Mesenteric fat pad (tissue), 1 donor: ENCODE measurements at places on chromosomes 7 and 10.
A peak's percentile ranks its signal among the peaks of the same experiment; 100 is the strongest.

GRCh38 chr10:1535301-1535965 is 201.9 kb downstream of the ADARB2 start:
- peak; percentile 74 for DNase-seq

DNA sequence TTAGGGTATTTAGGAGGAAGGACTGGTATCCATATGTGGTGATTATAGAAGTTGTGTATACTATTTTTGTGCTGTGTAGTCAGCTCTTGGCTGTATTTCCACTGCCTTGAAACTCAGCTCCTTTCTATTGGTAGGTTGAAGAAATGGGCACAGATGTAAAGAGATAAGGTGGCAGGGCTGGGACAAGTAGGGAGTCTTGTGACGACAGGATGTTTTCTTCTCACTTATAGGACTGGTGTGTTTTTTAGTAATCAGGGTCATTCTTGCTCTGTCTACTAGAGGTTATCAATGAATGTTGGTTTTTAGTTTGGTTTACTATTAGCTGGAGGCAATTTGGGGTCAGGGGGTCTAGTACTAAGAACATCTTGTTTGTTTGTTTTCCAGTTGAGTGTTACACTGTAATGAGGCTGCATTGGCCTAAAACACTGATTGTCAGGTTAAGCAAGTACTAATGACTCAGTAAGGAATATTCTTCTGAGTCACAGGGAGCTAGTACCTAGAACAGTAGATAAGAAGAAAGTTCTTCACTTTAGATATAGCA is 11.8 kb downstream of the UBN2 start:
- no peak for DNase-seq

GRCh38 chr7:78762625-78763024 is 690.8 kb downstream of the MAGI2 start:
- DNase-seq = no peak

DNA sequence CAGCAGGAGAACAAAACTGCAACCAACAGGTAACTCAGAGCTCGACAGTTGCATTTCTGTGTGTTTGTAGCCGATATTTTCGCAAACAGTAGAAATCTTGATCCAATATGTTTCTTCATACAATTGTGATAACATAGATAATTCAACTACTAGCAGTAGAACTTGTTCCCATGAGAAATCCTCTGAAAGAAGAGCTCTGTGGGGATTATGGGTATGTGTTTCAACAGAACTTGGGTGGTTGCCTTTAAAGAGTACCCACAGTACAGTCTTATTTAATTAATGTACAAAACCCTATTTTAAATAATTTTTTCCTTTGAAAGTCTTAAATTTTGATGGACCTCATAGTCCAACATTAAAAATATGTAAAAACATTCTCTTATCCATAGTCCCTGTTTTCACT is 266.1 kb downstream of the PARD3 start:
- no peak for DNase-seq

DNA sequence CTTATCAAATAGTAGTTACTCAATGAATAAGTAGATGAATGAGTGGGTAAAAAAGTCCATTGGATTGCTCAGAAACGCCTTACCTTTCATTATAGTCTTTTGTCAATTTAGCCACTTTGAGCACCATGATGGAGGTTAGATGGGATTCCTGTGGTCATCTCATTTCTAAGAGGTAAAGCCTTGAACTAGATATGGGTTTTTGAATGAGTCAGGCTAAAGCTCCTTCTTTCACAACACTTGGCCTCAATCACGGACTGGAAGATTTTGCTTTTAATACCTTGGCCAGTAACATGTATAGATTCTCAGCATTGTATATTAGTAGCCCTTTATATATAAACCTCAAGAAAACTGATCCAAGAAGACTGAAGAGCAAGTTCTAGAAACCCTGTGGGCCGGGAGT is 99.7 kb upstream of the CCDC6 start:
- no peak for DNase-seq

- no peak for DNase-seq
These were observed 169.5 kb upstream of the PFKP start for GRCh38 chr10:2897619-2898508.

GRCh38 chr7:11104578-11104977 is 130.9 kb downstream of the PHF14 start:
- DNase-seq = no peak

DNA sequence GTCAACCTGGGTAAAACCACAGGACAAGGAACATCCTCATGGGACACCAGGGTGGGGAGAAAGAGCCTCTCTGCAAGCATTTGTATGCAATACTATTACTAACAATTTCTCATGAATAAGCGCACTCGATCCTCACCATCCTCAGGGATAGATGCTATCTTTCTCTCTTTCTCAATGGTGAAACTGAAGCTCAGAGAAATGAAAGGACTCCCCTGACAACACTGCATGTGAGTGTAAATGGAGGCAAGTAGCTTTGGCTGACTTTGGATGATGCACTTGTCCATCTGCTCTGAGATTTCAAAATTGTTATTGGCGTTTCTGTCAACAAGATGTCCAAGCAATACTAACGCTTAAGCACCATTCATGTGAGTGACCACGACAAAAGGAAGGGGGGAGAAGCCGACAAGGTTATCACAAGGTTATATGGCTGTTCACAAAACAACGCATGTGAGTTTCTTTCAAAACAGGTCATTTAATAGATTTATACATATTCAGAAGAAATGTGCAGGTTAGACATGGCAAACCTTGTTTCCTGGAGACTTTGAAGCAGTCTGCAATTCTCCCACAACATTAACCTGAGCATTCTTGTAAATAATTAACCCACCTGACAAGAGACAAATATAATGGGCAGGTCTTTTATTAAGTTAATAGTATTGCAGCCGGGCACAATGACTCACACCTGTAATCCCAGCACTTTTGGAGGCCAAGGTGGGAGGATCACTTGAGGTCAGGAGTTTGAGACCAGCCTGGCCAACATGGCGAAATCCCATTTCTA is 54.0 kb downstream of the IFIT5 start:
- DNase-seq = no peak

DNA sequence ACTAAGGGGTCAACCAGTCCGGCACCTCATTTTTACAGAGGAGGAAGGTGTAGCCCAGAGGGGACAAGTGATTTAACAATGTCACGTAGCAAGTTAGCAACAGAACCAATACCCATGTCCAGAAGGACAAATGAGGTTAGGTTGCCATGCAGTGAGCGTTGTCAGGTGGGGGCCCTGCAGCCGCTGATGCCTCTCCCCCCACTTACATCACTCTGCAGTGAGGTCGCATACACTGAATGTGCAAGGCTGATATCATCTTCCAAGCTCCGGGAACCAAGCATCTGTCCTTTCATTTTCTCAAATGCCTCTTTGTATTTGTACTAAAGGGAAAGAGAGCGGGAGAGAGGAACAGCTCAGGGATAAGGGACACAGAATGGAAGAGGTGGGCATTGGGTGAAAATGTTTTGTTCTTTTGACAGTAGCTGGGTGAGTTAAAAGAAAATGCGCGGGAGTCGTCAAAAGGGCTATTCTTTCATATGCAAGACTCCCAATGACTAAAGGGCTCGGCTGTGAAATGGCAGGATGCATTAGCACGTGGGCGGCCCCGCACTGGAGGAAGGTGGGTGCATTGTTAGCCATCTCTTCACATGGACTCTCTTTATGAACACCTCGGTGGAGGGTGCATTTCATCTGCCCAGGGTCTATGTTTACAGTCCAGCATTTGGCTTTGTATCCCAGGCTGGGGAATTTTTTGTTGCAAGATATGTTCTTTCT is 49.7 kb downstream of the NRAP start:
- no peak for DNase-seq

GRCh38 chr10:1475771-1476454 is 261.4 kb downstream of the ADARB2 start:
- no peak for DNase-seq

- DNase-seq = peak; percentile 76
These were observed 14.5 kb downstream of the SH2D4B start for GRCh38 chr10:80552151-80552646.

- no peak for DNase-seq
These were observed 39.1 kb downstream of the NPVF start for GRCh38 chr7:25189197-25189596.

DNA sequence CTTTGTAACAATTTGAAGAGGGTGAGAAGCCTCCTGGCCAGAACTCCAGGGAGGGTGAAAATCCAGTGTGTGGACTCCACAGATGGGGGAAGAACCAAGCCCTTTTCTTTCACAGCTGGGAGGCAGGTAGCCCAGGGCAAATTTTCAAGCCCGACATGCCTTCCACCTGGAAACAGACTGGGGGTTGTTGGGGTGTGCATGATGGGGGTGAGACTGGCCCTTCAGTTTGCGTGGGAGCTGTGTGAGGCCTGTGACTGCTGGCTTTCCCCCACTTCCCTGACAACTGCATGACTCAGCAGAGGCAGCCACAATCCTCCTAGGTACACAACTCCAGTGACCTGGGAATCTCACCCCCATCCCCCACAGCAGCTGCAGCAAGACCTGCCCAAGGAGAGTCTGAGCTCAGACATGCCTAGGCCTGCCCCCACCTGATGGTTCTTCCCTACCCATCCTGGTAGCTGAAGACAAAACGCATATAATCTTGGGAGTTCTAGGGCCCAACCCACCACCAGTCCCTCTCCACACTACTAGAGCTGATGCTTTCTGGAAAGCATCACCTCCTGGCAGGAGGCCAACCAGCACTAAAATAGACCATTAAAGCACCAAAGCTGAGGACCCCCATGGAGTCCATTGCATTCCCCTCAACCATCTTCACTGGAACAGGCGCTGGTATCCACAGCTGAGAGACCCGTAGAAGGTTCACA is 445.4 kb downstream of the TFEC start:
- DNase-seq = no peak

DNA sequence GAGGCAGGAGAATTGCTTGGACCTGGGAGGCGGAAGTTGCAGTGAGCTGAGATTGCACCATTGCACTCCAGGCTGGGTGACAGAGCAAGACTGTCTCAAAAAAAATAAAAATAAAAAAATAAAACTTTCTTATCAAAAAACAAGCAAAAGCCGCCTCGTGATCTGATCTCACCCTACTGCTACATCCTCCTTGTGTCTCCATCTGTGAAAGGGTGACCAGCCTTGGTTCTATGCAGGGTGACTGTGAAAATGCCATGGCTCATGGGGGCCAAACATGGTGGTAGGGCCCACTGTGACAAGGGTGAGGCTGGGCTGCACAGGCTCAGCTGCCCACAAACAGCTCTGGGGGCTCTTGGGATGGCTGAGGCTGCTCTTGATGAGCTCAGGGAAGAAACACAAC is 968 bp upstream of the OPN4 start:
- DNase-seq = no peak

- DNase-seq = no peak
These were observed 14.6 kb downstream of the CHRM2 start for GRCh38 chr7:136883046-136883445.

DNA sequence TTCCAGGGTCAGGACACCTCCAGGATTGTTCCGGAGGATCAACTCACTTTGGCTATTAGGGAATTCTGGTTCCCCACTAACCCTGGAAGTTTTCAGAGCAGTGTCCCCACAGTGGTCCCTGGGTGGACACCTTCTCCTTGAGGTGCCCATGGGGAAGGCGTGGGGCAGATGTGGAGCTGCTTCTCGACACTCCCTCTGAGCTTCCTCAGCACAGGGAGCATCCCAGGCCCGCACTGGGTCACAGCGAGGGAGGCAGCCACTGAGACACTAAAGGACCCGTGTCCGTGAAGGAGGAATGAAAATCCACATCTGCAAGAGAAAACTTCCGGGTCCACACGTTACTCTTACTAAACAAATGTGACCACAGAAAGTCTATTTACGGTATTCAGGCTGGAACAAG is 48.2 kb upstream of the MNX1 start:
- DNase-seq = peak; percentile 67

- DNase-seq = no peak
These were observed 77.1 kb downstream of the ENO4 start for GRCh38 chr10:116926426-116926825.

- DNase-seq = no peak
These were observed 63.8 kb downstream of the BPGM start for GRCh38 chr7:134710511-134710853.

DNA sequence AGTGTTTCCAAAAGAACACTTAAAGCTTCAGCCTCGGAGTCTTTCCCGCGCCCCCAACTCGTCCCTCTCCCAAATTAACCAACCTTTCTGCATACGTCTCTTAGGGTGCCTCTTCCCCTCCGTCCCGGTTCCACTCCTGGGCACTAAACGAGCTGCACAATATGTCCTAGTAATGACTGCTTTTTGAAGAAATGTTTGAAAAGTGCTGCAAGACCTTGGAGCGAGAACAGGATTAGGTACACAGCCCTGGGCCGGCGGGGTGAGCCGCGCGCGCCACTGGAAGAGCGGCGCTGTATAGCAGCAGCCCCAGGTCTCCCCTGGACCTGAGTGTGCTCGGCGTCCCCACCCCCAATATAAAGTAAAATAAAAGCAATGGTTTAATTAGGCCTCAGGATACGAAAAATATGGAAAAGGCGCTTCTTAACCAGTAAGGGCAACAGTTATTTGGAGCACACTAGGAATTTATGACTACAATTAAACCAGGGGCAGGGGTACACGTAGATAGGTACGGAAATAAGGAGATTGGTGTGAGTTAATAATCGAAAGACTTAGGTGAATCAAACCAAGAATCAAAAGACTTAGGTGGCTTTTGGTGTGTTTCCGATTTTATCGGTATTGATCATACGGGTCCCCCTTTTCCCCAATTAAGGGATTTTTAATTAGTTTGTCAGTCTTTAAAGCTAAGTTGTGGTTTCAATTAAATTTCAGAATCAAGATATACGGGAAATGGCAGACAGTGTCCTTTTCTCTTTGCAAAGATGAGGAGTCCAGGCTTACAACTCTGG is 1.9 kb downstream of the TET1 start:
- DNase-seq = no peak

DNA sequence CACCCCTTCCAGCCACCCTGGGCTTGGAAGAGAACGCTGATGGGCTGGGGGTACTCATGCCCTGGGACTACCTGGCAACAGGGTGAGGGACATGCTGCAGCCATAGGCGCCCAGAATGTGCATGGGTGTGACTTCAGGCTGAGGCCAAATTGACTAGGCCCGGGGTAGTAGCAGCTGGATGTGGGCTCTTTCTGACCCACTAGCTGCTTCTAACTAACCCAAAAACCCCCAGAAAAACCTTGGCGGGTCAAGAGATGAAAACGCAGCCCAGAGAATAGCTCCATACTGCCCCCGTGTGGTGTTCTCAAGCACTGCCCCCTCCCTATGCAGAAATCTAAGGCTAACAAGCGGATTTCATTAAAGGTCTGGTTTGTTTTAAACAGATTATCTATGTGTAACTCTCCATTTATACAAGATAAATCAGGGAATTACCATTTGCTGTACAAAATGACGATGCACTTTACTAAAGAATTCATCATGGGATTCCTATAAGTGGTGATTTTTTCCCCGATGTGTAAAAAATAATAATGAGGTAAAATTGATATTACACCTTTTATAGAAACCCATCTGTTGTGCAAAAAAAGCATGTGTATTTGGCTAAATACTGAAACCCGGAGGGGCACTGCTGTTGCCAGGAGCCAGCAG is 4.2 kb downstream of the SMARCD3 start:
- DNase-seq = no peak

GRCh38 chr7:83452256-83452655 is 196.7 kb downstream of the SEMA3E start:
- no peak for DNase-seq
